ENCODE measurements at places on chromosomes 6 and 20.

- DNase-seq, result no peak
Measured at GRCh38 chr6:6224933-6225486, 95.5 kb downstream of the F13A1 start.

- DNase-seq, result no peak
Measured at GRCh38 chr6:169171016-169171415, 82.6 kb downstream of the THBS2 start.

DNA sequence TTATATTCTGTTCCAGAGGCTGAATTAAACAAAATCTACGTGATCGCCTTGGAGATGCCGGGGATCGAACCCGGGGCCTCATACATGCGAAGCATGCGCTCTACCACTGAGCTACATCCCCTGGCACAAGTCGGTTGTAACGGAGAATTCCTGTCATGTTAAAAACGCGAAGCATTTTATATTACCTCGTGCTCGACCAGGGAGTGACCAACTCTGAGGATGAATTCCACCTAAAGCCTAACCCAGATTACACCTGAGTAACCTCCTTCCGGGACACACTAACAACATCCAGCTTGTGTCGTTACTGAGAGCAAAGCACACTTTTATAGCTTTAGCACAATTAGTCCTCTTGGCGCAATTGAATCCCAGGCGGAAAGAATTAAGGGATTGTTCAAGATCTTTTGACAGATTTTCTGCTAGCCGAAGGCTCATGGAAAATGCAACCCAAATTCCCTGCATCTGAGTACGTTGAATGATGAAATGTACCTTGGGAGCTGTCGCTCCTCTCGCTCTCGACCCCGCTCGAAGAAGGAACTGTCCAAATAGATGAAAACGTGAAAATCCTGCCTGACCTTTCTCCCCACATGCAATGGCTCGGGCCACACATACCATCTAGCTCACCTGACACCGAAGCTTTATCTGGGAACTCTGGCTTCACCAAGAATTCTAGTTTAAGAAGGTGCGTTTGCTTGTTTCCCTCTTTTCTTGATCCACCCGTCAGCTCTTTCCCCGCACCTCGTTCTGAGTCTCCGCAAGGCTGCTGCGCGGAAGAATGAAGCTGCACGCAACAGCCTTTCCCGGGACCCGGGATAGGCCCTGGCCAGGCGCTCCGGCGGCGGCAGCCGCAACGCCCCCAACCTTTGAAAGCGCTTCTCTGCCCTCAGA, 148.3 kb downstream of the GPX5 start:
- no peak for DNase-seq

DNA sequence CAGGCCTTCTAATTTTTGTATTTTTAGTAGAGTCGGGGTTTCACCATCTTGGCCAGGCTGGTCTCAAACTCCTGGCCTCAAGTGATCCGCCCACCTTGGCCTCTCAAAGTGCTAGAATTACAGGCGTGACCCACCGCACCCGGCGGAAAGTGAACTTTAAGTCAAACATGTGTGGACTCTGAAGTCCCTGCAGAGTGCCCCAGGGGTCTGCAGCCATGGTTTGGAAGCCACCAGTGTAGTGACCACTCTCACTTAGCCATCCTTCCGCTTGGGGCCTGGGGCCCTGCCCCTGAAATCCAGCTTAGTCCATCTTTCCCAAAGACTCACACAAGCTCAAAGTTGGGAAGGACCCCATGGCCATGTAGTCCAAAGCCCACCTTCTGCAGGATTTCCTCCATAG, 164.5 kb downstream of the GRM4 start:
- no peak for DNase-seq

GRCh38 chr6:143549221-143549948, 37.9 kb upstream of the FUCA2 start:
- no peak for DNase-seq

DNA sequence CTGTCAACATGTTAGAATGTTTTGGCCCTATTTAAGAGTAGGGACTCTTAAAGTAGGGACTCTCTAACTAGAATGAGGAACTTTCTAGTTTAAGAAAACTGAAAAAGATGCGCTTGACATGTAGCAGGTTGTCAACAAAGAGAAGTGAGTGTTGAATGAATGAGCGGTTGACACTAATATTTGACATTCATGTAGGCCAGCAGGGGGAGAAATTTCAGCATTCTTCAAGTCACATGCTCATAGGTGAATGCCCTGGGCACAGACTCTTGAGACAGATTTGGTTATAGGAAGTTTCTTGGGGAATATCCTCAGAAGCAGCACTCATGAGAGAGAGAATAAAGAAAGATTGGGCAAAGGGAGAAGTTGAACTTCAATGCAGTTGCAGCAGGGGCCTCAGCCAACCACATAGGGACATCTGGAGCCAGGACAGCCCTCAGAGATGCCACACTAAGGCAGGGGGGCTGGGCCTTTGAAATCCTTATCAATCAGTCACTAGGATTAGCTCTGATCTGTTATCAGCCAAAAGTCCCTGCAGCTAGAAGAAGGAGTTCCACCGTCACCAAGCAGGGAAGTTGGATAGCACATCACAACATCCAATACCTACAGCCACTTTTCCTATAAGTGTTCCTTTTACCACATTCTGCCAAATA, 145.1 kb upstream of the FKBP1C start:
- no peak for DNase-seq

GRCh38 chr6:94769197-94769596, 808.1 kb upstream of the MANEA start:
- no peak for DNase-seq

DNA sequence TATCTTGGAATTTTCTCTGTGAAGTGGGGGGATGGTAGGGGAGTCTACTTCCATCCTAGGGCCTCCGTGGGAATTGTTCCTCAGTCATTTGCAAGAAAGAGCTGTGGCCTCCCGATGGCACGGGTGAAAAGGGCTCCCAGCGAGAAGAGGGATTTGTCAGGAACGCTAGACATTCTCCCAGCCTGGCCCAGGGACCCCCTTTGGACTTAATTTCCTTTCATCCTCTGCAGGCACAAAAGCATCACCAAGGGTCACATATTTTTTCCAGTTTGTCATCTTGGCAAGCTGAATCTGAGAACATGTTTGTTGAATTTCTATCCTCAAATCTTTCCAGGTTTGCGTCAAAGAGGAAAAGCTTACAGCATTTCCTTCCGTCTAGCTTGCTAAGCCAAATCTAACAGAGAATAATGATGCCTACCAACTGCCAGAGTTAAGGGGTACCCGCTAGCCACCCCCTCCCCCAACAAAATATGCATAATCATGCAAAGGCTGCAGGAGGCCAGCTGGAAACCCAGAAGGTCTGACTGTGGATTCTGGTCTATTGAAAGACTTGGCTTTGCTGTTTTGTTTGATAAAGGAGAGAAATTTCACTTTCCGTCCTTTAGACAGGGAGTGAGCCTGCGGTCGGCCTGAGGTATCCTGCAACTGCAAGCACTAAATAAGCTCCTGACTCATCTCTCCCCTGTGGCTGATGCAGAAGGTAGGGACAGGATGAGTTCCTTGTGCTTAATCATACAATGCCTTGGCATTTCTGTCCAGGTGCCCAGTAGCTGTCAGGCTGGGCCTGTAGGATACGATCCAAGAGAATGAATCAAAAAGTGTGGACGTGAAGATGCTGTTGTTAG, 23.1 kb downstream of the PSMG4 start:
- DNase-seq, result peak; percentile 12

- DNase-seq, result peak; percentile 42
Measured at GRCh38 chr6:136822046-136822375, 381 bp upstream of the PEX7 start.

DNA sequence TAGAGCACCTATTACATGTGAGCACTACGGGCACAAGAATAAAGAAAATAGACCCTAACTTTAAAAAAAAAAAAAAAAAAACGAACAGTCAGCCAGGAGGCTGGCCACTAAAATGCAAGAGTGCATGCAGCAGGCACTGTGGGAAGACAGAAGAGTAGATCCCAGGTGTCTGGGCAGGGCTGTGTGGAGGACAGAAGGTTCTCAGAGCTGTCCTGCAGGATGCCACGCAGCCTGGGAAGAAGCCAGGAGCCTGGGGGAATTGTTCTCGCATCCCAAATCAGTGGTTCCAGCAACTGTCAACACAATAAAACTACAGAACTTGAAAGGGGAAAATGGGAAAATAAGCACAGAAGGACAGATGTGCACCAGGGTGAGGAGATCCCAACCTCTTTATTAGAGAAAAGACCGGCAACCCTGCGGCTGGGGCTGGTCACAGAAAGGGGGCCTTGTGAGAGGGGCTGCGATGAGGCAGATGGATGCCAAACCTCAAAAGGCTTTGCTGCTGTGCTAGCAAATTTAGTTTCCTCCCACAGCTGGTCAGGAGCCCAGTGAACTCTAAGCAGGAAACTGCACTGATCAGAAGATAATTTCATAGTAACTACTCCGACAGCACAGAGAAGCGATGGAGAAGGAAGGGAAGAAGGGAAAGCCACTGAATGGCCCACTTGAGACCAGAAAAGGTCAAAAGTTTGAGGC, 30.9 kb downstream of the MAP3K5 start:
- DNase-seq, result peak; percentile 42

GRCh38 chr6:122129313-122130025, 270.0 kb upstream of the HSF2 start:
- no peak for DNase-seq

DNA sequence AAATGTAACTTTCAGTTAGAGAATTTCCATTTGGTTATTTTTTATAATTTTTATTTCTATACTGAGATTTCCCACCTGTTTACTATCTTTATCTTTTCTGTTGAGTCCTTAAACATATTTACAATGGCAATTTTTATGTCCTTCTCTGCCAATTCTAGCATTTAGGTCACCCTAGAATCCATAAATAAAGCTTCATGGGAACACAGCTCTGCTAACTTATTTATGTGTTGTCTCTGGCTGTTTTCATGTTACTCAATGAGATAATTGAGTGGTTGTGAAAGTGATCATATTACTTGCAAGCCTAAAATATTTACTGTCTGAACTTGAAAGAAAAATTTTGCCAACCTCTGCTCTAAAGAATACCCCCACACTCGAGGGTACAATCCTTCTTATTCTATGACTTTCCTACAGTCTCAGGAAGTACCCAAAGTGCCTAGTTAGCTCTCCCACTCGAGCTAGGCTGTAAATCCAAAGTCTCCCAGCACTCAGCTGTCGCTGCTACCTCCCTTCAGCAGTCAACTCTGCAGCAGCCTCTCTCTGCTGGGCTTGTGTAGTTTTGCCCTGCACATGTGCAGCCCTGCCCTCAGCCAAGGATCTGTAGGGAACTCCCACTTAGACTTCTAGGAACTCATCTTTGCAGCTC, 53.5 kb upstream of the GCLC start:
- DNase-seq, result no peak

DNA sequence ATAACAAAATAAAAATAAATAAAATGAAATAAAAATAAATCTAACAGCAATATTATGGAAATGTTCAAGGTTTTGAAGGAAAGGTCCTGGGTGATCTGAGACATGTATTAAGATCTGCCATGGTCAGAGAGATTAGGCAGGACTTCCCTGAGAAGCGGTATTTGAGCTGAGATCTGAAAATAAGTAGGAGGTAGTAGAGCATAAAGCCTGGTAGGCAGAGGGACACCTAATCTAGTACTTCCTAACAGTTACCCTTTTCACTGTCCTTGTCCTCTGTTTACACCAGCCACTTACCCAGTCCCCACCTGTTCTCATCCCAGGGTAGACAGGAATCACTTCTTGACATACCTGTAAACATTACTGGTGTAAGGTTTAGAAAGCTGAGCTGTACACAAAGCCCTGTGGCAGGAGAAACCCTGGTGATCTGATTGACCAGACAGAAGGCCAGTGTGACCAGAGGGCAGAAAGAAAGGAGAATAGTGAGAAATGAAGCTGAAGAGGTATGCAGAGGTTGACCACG, 8.3 kb upstream of the ZNF318 start:
- no peak for DNase-seq

DNA sequence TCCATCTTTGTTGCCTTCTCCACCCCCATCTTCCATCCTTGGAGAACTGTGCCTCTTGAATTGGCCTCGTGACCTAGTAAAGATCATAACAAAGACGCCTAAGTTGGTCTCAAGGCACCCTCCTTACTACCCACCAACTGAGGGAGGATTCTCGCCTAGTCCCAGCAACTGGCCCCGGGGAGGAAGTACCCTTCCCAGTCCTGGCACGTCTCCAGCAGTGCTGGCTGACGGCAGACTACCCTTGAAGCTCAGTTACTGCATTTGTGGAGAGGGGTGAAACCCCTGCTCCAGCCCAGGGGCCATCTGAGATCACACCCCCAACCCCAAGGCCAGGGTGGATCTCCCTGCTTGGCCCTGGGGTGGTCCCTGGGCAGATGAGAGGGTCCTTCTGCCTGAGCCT, 2.1 kb upstream of the OSBPL2 start:
- DNase-seq, result no peak

DNA sequence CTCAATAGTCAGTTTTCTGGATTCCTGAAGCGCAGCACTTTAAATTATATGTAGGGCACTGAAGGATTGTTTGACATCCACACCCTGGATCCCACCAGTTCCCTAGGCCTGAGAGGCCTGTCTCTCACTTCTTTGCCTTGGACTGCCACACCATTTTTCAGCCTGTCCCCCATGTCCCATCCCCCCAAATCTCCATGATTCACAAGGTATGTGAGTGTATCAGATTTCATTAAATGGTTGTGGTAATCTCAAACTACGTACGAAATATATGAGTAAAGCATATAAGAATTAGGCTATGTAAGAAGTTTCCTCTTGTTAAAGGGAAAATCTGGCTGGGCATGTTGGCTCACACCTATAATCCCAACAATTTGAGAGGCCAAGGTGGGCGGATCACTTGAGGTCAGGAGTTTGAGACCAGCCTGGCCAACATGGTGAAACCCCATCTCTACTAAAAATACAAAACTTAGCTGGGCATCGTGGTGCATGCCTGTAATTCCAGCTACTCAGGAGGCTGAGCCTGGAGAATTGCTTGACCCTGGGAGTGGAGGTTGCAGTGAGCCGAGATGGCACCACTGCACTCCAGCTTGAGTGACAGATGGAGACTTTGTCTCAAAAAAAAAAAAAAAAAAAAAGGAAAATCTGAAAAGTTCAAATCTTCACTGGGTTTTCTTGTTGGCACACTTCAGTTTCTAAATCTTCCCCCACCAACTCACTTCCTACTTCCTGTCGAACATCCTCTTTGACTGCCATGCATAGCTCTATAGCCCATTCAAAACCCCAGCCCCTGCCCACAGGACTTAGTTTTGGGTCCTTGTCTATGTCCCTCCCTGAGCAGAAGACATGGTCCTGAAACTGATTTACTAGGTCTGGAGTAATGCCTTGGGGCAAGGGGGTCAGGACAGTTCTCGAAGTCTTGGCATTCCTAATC, 97.3 kb upstream of the SHLD1 start:
- DNase-seq, result no peak

GRCh38 chr6:47529734-47530133, 52.1 kb downstream of the CD2AP start:
- DNase-seq, result no peak

DNA sequence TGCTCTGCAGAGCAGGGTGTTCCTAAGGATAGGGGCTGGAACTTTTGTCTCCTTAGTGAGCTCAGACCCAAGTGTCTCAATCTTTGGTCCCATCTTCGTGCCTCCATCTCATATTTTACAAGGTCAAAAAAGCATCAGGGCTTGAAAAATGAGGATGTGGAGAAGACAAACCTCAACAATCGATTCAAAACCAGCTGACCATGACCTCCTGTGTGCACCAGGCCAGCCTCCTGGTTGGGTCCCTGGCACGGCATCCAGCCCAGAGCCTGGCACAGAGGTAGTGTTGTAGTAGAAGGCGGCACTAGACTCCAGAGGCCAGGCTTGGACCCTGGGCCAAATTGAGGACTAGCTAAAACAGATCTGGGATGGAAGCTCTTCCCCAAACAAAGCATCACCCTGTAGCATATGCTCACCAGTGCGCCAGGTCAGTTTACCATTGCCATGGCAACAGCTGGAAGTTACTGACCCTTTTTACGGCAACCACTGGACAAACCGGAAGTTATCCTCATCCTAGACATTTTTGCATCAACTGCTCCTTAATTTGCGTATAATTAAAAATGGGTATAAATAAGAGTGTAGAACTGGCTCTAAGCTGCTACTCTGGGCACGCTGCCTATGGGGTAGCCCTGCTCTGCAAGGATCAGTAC, 69.3 kb upstream of the BLCAP start:
- no peak for DNase-seq

All from body of pancreas (tissue), 4 donors.